Hematopoietic multipotent progenitor cell treated with erythropoietin and hydrocortisone succinate and interleukin-3 and kit ligand, for 15 days (in vitro differentiated cells): ENCODE measurements at places on chromosomes 5 and 9.

DNA sequence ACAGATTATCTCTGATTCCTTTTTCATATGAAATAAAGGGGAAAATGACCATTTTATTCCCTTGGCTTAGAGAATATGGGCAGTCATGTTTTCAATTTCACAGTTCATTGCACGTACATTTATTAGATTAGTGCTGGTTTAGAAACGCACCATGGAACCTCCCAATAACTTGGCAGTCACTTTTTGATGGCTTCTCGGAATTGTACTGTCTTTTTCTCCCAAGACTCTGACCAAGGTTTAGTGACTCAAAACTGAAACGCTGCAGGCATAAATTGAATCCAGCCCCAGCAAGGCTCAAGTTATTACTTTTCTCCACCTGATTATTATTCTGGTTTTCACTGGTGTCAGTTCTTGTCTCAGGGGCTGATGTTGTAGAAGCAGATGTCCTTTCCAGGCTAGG, 55.6 kb upstream of the EGFLAM start:
- no peak for DNase-seq

DNA sequence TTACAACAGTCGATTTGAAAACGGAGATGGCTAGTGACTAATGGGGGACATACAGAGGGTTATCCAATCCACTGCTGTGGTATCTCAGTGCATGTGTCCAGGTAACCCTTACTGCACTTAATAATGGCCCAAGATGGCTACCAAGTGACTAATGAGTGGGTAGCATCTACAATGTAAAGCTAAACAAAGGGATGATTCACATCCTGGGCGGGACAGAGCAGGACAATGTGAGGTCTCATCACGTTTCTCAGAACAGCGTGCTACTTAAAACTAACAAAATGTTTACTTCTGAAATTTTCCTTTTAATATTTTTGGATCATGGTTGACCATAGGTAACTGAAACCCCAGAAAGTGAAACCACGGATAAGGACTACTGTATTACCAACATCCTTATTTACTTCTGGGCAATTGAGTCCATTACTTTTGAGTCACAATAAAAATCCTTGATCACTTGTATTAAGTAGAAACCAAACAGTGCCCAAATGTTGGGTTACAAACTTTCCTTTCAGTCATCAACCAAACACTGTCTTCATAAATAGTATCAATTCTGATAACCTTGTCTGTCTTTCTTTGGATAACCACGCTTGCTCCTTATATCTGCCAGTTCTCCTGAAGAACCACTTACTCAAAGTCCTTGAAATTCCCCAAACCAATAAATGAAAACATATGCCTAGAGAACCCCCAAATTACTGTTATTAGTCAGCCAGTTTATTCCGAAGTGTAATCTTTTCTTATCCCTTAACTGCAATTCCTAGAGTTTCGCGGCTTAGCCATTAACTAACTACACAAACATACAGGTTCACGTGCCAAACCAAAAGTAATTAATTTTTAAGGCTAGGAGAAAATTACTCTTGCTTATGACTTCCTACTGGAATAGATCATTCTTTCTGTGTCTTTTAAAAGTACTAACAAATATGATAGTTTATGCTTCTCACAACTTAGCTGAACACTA, 59.7 kb downstream of the ELL2 start:
- DNase-seq = no peak

- no peak for DNase-seq
Measured at GRCh38 chr9:32776201-32776600, 7.1 kb upstream of the TMEM215 start.

DNA sequence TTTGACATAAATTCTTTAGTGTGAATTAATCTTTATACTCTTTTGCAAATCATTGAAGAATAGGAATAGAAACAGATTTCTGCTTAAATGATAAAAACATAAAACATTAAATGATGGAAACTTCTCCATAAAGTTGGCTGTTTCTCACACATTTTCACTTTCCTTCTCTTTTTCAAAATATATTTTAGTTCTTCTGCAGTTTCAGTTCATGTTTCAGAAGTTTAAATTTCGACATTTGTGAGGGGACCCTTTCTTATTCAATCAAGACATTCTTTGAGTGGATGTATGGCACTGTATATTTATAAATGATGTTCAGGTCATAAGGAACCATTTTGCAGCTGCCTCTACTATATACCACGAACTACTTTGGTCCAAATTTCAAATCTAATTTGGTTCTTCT, 34.6 kb downstream of the TNFAIP8 start:
- DNase-seq = no peak

GRCh38 chr5:111602817-111603445, 90.6 kb upstream of the STARD4 start:
- no peak for DNase-seq

GRCh38 chr5:123208668-123209501, 119.8 kb downstream of the PRDM6 start:
- DNase-seq = no peak

DNA sequence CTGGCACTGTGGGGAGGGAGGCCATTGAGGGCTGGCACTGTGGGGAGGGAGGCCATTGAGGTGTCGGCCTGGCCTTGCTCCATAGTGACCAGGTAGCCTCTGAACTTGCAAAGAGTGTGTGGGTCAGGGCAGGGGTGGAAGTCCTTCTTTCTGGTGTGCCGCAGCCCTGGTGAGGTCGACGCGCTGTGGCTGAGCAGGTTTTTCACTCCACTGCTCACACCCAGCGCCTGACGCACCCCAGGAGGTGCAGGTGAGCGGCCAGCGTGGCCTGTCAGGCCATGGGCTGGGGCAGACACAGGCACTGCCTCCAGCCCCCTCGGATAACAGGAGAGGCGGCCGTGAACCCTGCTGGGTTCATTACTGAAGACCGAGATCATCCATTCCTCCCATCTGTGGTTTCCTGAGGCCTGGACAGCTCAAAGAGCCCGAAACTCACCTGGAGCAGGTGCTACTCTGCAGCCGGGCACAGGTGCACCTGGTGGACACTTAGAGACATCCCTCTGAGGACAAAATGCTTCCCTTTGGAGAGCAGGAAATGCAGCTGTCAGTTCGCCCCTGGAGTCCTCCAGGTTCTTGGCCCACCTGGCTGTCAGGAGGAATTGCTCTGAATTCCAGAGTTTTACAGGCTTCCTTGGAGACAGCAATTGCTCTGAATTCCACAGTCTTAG, 32.4 kb downstream of the LHX3 start:
- DNase-seq = no peak

DNA sequence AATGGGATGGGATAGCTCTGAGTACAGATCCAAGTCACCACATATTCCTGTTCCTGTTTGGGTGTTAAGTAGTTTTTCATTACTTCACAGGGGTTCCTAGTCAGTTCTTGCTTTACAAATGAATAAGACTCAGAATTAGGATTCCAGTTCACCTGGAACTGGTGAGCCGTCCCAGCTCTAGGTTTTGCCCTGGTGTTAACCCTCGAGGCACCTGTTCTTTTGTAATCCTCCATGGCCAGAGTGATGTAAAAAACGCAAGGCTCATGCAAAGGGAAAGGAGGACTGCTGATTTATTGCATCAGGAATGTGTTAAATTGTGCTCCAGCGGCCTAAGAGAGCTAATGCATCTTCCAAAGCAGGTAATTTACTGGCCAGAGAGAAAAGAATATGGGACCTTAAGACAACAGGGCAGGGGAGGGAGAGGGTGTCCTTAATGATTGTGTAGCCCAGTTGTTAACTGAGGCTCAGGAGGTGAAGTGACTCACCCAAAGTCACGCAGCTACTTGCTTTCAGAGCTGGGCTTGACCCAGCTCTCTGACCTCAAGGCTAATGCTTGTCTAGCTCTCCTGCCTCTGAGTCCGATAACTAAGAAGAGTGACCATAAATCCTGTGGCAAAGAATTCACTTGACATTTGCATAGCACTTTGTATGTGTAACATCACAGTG, 70.5 kb downstream of the DMRT2 start:
- DNase-seq = no peak
